HFFc6 (cell line): ENCODE measurements at places on chromosomes 11 and 22. TPM values are rescaled to one million over a fixed set of nuclear protein-coding genes. Genes with fewer than 3 reads are reported as not detected.

The ARHGEF12 gene
- total RNA-seq, result 73.1 to 89.9 TPM (median 74.4 TPM) in 3 replicates

- H3K36me3 ChIP-seq, result peaks cover 39% of the 10 kb centered on the region
- peaks cover 90% of the 10 kb centered on the region for H3K4me1 ChIP-seq
- peaks cover 1% of the 10 kb centered on the region; the same call in 1 of the 2 replicates for H3K27me3 ChIP-seq
- no peak for DNase-seq
Observed at GRCh38 chr11:108931168-108931567, 266.3 kb downstream of the DDX10 start.

- peaks cover 27% of the 10 kb centered on the region for H3K36me3 ChIP-seq
- H3K27me3 ChIP-seq, result no peaks in the 10 kb centered on the region
- H3K4me3 ChIP-seq, result no peak overlapping the region
- no peak for DNase-seq
- H3K4me1 ChIP-seq, result peaks cover 13% of the 10 kb centered on the region; the same call in 1 of the 2 replicates
Observed at GRCh38 chr11:77725433-77725832, 87.8 kb upstream of the CLNS1A start.

DNA sequence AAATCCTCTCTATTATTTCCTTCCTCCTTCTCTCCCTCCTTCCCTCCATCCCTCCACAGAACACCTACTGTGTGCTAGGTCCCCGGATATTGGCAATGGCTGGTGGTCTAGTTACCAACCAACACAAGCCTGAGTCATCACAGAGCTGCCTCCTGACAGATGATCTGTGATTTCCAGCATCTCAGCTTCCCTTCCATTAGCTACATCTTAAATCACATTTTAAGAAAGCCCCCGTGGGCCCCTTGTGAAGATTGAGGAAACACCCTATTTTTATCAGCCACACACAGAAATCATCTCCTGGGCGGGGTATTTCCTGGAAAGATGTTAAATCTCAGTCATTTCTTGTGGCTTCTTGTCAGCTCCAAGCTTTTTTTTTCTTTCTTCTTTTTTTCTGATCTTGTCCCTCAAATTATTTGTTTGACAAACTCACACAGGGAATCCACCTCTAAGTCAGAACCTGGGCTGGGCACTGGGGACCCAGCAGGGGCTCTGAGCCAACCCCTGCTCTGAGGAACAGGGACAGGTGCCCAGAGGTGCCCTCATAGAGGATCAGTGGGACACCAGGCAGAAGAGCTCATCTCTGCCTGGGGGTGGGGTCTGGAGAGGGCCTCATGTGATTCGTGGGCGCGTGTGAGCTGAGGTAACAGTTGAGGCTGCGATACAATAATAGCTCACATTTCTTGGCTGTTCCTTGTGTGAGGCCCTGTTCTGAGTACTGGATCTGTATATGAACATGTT lies 42.4 kb downstream of the CACNA1I start:
- no peak for DNase-seq
- H3K36me3 ChIP-seq, result no peaks in the 10 kb centered on the region
- no peaks in the 10 kb centered on the region for H3K4me1 ChIP-seq
- H3K27me3 ChIP-seq, result peaks cover 48% of the 10 kb centered on the region
- H3K27ac ChIP-seq, result no peak overlapping the region

GRCh38 chr11:78810559-78811009 lies 235.9 kb upstream of the NARS2 start:
- no peak for DNase-seq
- peaks cover 7% of the 10 kb centered on the region; the same call in 1 of the 2 replicates for H3K36me3 ChIP-seq
- H3K27ac ChIP-seq, result peak overlapping the region; percentile 96
- no peaks in the 10 kb centered on the region; the same call in 1 of the 2 replicates for H3K27me3 ChIP-seq
- H3K4me3 ChIP-seq, result peak overlapping the region; percentile 67

GRCh38 chr11:68904248-68904847 lies 657 bp downstream of the IGHMBP2 start:
- H3K4me1 ChIP-seq, result peaks cover 34% of the 10 kb centered on the region
- H3K27ac ChIP-seq, result peak overlapping the region; percentile 89
- H3K36me3 ChIP-seq, result peaks cover 14% of the 10 kb centered on the region
- H3K4me3 ChIP-seq, result peak overlapping the region; percentile 98
- peaks cover 3% of the 10 kb centered on the region; the same call in 1 of the 2 replicates for H3K27me3 ChIP-seq

GRCh38 chr11:107567739-107568335 lies 2.3 kb upstream of the ALKBH8 start:
- H3K27ac ChIP-seq, result no peak overlapping the region
- no peaks in the 10 kb centered on the region for H3K27me3 ChIP-seq
- DNase-seq, result no peak
- peak overlapping the region; percentile 20; the same call in 1 of the 2 replicates for H3K4me3 ChIP-seq

GRCh38 chr22:30650508-30651116 lies 15.0 kb downstream of the SLC35E4 start:
- H3K27ac ChIP-seq, result no peak overlapping the region
- no peaks in the 10 kb centered on the region; the same call in 1 of the 2 replicates for H3K27me3 ChIP-seq
- H3K4me1 ChIP-seq, result peaks cover 13% of the 10 kb centered on the region
- peaks cover 8% of the 10 kb centered on the region for H3K36me3 ChIP-seq
- no peak for DNase-seq
- no peak overlapping the region for H3K4me3 ChIP-seq

DNA sequence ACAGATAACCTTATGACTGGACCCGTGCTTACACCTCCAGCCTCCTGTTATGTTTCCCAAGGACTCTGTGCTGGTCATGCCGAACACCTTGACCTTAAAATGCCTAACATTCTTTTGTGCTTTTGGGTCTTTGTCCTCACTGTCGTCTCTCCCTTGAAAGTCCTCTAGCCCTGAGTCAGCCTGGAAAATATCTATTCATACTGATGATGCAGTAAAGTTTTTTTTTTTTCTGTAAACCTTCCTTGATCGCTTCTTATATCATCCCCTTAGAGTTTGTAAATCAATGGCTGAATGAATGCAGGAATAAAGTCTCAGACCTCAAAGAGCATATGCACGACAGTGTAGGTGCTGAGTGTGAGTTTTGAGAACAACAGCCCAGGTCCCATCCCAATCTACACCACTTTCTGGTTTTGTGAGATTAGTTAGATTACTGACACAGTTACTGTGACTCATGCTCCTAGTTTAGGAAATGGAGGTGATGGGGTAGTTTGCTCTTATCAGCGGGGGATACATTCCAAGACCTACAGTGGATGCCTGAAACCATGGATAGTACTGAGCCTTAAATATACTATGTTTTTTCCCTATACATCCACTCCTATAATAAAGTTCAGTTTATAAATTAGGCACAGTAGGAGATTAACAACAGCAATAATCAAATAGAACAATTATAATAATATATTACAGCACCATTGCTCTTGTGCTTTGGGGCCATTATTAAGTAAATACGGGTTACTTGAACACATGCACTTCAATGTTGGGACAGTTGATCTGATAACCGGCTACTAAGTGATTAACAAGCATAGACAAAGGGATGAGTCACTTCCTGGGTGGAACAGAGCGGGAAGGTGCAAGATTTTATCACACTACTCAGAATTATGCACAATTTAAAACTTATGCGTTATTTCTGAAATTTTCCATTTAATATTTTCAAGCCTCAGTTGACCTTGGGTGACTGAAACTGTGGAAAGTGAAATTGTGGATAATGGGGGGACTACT lies 8.6 kb downstream of the TCN1 start:
- H3K27ac ChIP-seq, result no peak overlapping the region
- H3K4me3 ChIP-seq, result no peak overlapping the region; the same call in 1 of the 2 replicates
- no peaks in the 10 kb centered on the region for H3K36me3 ChIP-seq

The TPBGL gene
- not detected in 3 replicates for total RNA-seq

GRCh38 chr11:92257536-92257935 lies 32.9 kb downstream of the FAT3 start:
- no peak for DNase-seq
- peaks cover 35% of the 10 kb centered on the region for H3K4me1 ChIP-seq
- no peak overlapping the region for H3K4me3 ChIP-seq
- no peaks in the 10 kb centered on the region for H3K36me3 ChIP-seq
- no peaks in the 10 kb centered on the region for H3K27me3 ChIP-seq

The NLRX1 gene
- total RNA-seq, result 12.5 to 14.7 TPM (median 12.8 TPM) in 3 replicates

- H3K4me3 ChIP-seq, result no peak overlapping the region
- H3K27me3 ChIP-seq, result no peaks in the 10 kb centered on the region
- no peaks in the 10 kb centered on the region; the same call in 1 of the 2 replicates for H3K36me3 ChIP-seq
Observed at GRCh38 chr11:116046127-116046526, 541.9 kb upstream of the CADM1 start.

- no peaks in the 10 kb centered on the region for H3K36me3 ChIP-seq
- peaks cover 4% of the 10 kb centered on the region for H3K27me3 ChIP-seq
- no peak for DNase-seq
- H3K4me3 ChIP-seq, result peak overlapping the region; percentile 22; the same call in 1 of the 2 replicates
Observed at GRCh38 chr11:59224351-59224928, 11.7 kb upstream of the MPEG1 start.

The MAPK8IP2 gene
- 0.15 to 0.25 TPM (median 0.21 TPM) in 3 replicates for total RNA-seq

The OR51E1 gene
- total RNA-seq, result not detected in 2 replicates

- no peaks in the 10 kb centered on the region for H3K4me1 ChIP-seq
- peaks cover 12% of the 10 kb centered on the region for H3K36me3 ChIP-seq
- H3K27me3 ChIP-seq, result no peaks in the 10 kb centered on the region; the same call in 1 of the 2 replicates
- no peak overlapping the region for H3K4me3 ChIP-seq
Observed at GRCh38 chr22:48556222-48556621, 1271.5 kb downstream of the BRD1 start.

DNA sequence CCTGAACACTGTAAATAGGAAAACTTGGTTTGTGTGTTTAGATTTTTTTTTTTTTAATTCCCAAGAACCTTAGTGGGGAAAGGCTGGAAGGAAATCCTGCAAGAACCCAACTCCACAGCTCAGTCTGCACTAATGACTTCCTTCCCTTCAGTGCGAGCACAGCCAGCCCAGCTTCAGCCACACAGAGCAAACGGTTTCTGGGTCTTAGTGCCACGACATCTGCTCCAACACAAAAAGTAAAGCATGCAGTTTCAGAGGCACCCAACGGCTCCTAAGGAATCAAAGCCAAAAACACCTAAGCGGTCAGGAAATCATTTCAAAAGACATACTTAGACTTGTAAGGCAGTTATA lies 236.1 kb downstream of the TTC28 start:
- no peaks in the 10 kb centered on the region for H3K36me3 ChIP-seq
- DNase-seq, result peak; percentile 66
- peaks cover 44% of the 10 kb centered on the region for H3K4me1 ChIP-seq
- peak overlapping the region; percentile 92 for H3K4me3 ChIP-seq

DNA sequence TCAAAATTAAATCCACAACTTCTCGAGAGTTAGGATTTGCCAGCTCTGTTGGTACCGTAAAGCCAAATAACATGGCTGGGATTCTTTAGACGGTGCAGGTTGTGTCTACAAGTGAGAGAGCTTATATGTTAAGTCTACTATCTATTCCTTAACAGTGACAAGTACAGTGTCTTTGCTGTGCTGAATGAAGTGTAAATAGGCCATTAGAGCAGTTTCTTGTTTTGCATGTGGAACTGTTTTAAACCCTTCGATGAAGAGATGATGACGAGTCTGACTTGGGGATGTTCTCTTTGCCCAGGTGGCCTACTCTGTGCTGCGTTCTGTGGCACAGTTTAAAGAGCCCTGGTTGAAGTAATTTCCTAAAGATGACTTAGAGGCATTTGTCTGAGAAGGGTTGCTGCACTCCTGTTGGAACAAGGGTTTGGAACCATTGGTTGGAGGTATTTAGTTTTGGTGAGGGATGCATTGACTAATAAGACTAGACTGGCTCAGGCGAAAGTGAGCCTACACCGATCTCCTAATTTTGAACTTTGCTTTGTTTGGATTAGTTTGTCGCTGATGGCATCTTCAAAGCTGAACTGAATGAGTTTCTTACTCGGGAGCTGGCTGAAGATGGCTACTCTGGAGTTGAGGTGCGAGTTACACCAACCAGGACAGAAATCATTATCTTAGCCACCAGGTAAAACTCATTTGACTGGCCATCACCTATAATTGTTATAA lies 988 bp downstream of the RPS3 start:
- peak overlapping the region; percentile 96 for H3K4me3 ChIP-seq
- H3K4me1 ChIP-seq, result peaks cover 46% of the 10 kb centered on the region
- H3K27me3 ChIP-seq, result peaks cover 15% of the 10 kb centered on the region
- peak overlapping the region; percentile 97 for H3K27ac ChIP-seq
- H3K36me3 ChIP-seq, result peaks cover 53% of the 10 kb centered on the region

DNA sequence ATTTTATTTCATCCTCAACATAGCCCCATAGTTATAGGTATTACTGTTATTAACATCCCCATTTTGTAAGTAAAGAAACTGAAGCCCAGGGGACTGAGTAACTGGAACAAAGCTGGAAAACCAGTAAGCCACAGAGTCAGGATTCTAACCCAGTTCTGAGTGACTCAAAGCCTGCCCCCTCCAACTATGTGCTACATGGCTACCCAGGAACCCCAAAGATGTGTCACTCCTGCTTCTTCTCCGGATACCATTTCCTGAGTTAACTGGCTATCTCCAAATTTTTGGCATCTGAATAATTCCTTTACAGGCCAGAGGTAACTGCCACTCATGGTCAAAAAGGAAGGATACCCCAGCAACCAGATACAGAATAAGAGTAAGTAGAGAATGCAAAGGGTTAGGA lies 43.6 kb downstream of the TENM4 start:
- DNase-seq, result peak; percentile 69
- peak overlapping the region; percentile 88 for H3K27ac ChIP-seq
- no peaks in the 10 kb centered on the region; the same call in none of the 2 replicates for H3K36me3 ChIP-seq
- H3K27me3 ChIP-seq, result no peaks in the 10 kb centered on the region
- peaks cover under 1% of the 10 kb centered on the region; the same call in 1 of the 2 replicates for H3K4me1 ChIP-seq
- peak overlapping the region; percentile 51 for H3K4me3 ChIP-seq

The ENTHD1 gene
- total RNA-seq, result not detected in 3 replicates

The OR51B4 gene
- total RNA-seq, result not detected in 2 replicates

The CRYBB1 gene
- total RNA-seq, result not detected in 3 replicates

GRCh38 chr11:17506314-17506713 lies 29.7 kb upstream of the ABCC8 start:
- peaks cover 28% of the 10 kb centered on the region for H3K27me3 ChIP-seq
- no peak overlapping the region for H3K27ac ChIP-seq
- no peaks in the 10 kb centered on the region for H3K4me1 ChIP-seq
